Right atrium auricular region (tissue), 2 donors: ENCODE measurements at places on chromosomes 11 and 22. TPM values are rescaled to one million over a fixed set of nuclear protein-coding genes. Genes with fewer than 3 reads are reported as not detected.

Gene KRTAP5-2
- not detected for total RNA-seq

Gene ADORA2A
- total RNA-seq, result 5.9 TPM

DNA sequence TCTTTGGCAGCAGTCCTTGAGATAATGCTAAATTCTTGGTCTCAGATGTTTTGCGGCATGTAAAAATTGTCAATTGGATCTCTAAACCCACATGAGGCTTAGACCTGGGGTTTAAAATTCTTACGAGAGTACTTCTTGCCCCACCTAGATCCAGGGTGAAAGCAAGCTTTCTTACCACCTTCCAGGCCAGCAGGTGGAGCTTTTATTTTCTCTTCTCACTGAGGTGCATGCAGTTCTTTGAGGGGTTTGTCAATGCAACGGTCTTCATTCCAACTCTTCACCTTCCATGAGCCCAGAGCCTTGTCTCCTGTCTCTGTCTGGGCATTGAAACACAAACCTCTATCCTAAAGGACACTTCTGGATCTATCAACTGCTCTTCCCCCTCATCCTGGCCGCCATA is 154.1 kb downstream of the MYO18B start:
- peaks cover 79% of the 10 kb centered on the region for H3K36me3 ChIP-seq
- DNase-seq, result no peak
- no peaks in the 10 kb centered on the region for H3K4me1 ChIP-seq
- H3K27me3 ChIP-seq, result no peaks in the 10 kb centered on the region

- no peak overlapping the region for H3K4me3 ChIP-seq
- no peaks in the 10 kb centered on the region for H3K4me1 ChIP-seq
- H3K36me3 ChIP-seq, result no peaks in the 10 kb centered on the region
- DNase-seq, result no peak
- H3K27ac ChIP-seq, result no peak overlapping the region
- H3K27me3 ChIP-seq, result no peaks in the 10 kb centered on the region
Observed at GRCh38 chr22:27348634-27349033, 452.9 kb downstream of the MN1 start.

Gene ART1
- total RNA-seq, result not detected

Gene HEPN1
- not detected for total RNA-seq

Gene ETS1
- total RNA-seq, result 37.9 TPM

Gene P4HA3
- 0.75 TPM for total RNA-seq

GRCh38 chr11:96015906-96016565 is 92.1 kb upstream of the MTMR2 start:
- H3K4me1 ChIP-seq, result no peaks in the 10 kb centered on the region
- H3K4me3 ChIP-seq, result no peak overlapping the region
- no peaks in the 10 kb centered on the region for H3K36me3 ChIP-seq
- no peak for DNase-seq
- H3K27ac ChIP-seq, result no peak overlapping the region
